ENCODE measurements at places on chromosomes 13 and 19. TPM values are rescaled to one million over a fixed set of nuclear protein-coding genes. Genes with fewer than 3 reads are reported as not detected.

DNA sequence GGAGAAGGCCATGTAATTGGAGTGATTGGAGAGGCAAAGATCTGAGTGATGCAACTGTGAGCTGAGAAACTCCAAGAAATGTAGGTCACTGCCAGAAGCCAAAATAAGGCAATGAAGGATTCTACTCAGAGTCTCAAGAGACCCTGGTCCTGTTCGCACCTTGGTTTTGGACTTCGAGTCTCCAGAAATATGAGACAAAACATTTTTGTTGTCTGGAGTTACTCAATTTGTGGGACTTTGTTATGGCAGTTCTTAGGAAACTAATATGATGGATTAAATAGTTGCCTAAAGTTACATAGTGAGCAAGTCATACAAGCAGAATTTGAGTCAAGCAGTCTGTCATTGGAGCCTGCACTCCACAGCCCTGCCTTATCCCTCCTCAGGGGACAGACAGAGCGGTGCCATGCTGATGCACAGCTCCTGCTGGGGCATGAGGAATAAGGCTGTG, 104.2 kb downstream of the ITGBL1 start:
- DNase-seq: no peak

Gene MAST1
- 1.8 TPM for total RNA-seq

Gene USHBP1
- 0.11 TPM for total RNA-seq

DNA sequence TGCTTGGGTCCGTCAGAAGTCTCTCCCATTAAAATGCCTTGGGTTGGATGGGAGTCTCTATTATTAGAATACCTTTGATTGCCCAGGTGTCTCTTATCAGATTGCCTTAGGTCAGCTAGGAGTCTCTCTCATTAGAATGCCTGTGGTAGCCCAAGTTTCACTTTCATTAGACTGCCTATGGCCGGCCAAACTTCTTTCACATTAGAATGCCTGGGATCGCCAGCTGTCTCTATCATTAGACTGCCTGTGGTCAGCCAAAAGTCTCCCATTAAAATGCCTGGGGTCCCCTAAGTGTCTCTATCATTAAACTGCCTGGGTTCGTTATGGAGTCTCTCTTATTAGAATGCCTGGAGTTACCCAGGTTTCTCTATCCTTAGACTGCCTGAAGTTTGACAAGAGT, 1476.7 kb downstream of the UQCRFS1 start:
- no peak for DNase-seq

GRCh38 chr13:97079726-97080125, 85.5 kb upstream of the OXGR1 start:
- no peak for DNase-seq

Gene ADGRE2
- total RNA-seq: 0.95 TPM

GRCh38 chr13:112069061-112069844, 2.3 kb downstream of the SOX1 start:
- DNase-seq: no peak

DNA sequence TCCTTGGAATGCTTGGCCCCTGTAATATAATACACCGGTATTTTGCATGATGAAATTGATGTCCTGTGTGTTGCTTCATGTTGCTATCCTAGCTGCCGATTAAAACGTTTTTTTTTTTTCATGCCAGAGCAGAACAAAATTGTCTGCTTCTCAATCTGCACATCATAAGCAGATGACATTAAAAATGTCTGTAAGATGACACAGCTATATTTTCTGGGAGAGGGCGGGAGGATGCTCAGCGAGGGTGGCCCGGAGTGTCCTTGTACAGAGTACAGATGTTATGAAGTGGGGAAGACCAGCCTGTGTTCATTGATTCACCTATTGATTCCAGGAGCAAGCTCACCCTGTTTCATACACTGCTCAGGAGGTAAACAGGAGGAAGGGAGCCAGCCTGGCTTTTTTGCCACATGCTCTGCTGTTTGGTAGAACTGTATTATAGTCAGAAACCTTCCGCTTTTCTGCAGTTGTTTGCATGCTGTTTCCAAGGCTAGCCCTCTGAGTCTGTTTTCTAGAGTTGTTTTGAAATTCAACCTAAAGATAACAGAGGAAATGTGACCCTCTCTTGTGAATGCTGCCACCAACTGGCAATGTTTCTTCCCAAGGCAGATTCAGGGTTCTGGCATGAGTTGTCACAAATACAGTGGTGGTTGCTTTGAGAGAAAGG, 4.7 kb upstream of the IRS2 start:
- DNase-seq: peak; percentile 46

DNA sequence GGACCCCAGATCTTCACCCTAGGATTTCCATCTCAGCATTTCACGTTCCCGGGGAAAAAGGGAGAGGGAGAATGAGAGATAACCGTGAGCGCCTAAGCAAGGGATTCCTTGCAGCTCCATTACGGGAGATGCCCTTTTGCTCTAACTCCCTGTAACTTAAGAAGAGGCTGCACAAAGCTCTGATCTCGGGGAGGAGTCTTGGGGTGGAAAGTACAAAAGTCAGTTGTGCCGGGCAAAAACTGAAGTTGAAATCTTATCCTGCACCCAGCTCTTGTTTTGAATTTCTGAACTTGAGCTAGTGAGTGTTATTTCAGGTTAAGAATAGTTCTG, 256.4 kb upstream of the SOX21 start:
- no peak for DNase-seq

DNA sequence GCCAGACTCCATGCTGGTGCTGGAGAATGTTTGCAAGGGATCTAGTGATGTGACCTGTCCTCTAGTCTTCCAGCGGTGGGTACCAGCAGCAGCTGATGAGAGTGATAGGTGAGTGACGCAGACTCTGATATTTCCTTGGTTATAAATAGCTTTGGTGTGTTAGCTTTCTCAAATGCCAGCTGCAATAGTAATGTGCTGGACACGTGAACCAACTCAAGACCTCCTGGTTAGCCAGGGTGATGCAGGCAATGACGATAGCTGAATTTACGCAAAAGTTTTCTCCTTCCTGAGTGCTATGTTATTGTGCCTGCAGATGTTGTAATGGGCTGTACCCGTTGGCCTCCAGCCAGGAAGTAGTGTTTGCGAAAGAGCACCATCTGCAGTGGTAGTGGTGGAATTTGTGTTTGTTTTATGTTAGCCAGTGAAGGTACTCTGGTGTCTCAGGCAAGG, 129.5 kb downstream of the CYSLTR2 start:
- DNase-seq: no peak

Gene SIGLEC12
- 1.2 TPM for total RNA-seq

- DNase-seq: peak; percentile 40
Measured at GRCh38 chr19:10450853-10451609, 30.7 kb downstream of the PDE4A start.

- no peak for DNase-seq
Measured at GRCh38 chr13:39941911-39942551, 286.6 kb downstream of the COG6 start.

GRCh38 chr19:51808333-51808986, 13.5 kb downstream of the FPR3 start:
- DNase-seq: no peak

DNA sequence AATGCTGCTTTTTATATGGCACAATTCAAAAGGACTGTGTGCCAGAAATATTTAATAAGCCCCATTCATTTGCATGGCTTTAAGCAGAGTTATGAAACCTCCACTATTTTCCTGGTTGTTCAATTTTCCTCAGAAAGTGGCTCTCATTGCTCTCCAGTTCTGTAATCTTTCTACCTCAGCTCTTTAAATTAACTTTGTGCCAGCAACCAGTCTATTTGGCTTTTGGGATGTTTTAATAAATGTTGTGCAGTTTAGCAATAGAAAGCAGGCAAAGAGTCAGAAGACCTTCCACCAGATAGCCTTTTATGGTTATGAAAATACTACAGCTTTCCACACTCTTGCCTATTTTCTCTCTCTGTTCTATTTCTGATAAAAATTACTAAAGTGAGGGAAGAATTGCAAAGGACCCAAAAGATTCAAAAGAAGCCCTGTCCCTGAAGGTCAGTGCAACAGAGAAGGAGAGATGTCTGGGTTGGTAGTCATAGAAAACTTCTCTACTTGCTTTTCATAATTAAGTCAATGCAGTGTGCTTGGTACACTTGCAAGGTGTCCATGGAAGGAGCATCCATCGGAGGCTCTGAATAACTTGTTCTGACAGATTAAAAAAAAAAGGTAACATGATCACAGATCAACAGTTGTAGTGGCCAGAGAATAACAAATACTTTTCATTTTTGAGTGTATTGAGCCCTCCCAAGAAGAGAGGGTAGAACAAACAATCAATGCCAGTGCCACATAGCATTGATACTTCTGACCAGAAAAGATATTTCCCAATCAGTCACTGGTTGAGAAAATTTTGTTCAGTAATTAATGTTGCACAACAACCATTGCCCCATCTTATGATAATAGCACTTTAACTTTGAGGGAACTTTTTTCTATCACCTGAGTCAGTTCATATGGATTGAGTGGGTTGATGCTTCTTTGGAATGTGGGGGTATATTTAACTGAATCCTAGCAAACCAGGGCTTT, 48.4 kb upstream of the SPRY2 start:
- no peak for DNase-seq

Data from activated CD4-positive, alpha-beta T cell treated with anti-CD3 and anti-CD28 coated beads for 36 hours (primary cell).